Mucosa of gallbladder (tissue), 1 donor: ENCODE measurements at places on chromosomes 11 and 22. TPM values are rescaled to one million over a fixed set of nuclear protein-coding genes. Genes with fewer than 3 reads are reported as not detected.

Gene RFPL3
- total RNA-seq: not detected

GRCh38 chr11:2701230-2701629, 1.4 kb upstream of the KCNQ1OT1 start:
- no peak for DNase-seq

- DNase-seq: no peak
These were observed 163.6 kb upstream of the ISX start for GRCh38 chr22:34902335-34902734.

Gene SEC14L6
- 6.0 TPM for total RNA-seq

Gene VPREB3
- total RNA-seq: not detected

Gene APOL4
- total RNA-seq: 3.4 TPM

GRCh38 chr11:128021349-128022006, 565.9 kb downstream of the ETS1 start:
- DNase-seq: peak; percentile 64

DNA sequence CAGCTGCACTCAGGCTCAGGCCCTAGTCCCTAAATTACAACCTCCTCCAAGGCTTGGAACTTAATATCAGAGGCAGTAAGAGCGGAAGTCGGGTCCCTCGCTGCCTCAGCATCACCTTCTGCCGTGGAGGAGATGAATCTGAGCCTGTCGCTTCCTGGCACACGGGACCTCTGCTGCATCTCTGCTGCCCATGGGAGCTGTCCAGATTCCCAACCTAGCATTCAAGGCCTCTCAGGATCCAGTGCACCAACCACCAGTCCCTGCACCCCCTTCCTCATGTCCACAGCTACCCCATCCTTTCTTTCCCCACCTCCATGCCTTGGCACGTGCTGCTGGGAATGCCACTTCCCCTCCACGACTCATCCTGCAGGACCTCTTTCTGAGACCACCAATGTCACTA, 2.5 kb upstream of the PTGDR2 start:
- no peak for DNase-seq

DNA sequence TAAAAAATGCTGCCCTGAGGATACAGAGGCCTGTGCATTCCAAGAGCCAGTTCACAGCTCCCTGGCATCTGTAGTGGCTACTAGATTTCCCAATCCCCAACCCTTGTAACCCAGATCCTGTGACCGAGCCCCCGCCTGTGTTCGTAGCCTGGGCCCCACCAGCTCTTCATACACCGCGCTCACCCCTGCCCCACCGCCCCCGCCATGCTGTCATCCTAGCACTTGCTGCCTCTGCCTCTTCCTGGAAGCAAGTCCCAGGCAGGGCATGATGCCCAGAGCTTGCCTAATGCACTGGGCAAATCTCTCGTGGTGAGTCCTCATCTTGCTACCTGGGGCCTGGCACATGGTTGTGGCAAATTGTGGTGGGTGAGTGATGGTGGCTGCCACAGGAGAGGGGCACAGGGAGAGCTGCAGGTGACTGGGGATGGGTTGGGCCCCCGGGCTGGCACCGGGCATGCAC, 7.1 kb downstream of the MGAT3 start:
- peak; percentile 74 for DNase-seq

GRCh38 chr11:69231466-69232018, 62.4 kb upstream of the MYEOV start:
- DNase-seq: no peak

- DNase-seq: no peak
These were observed 10.2 kb downstream of the SCUBE2 start for GRCh38 chr11:9081153-9081552.

- no peak for DNase-seq
These were observed 129.3 kb upstream of the B3GAT1 start for GRCh38 chr11:134541355-134541754.

DNA sequence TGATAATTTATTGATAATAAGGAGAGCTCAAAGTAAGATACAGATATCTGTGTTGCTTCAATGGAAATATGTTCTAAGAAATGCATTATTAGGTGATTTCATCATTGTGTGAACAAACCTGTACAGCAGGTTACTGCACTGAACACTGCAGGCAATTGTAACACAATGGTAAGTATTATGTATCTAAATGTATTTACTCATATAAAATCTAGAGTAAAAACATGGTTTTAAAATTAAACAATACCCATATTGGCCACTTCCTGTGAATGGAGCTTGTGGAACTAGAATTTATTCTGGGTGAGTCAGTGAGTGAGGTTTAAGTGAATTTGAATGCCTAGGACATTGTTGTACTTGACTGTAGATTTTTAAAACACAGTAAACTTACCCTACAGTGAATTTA, 722.9 kb upstream of the RAG2 start:
- no peak for DNase-seq
